ENCODE measurements at places on chromosomes 13 and 19. TPM values are rescaled to one million over a fixed set of nuclear protein-coding genes. Genes with fewer than 3 reads are reported as not detected.

GRCh38 chr13:74153316-74153715, 19.1 kb upstream of the KLF12 start:
- H3K27me3 ChIP-seq, result no peaks in the 10 kb centered on the region
- no peak overlapping the region for H3K4me3 ChIP-seq
- no peaks in the 10 kb centered on the region for H3K4me1 ChIP-seq
- no peak overlapping the region for H3K27ac ChIP-seq

DNA sequence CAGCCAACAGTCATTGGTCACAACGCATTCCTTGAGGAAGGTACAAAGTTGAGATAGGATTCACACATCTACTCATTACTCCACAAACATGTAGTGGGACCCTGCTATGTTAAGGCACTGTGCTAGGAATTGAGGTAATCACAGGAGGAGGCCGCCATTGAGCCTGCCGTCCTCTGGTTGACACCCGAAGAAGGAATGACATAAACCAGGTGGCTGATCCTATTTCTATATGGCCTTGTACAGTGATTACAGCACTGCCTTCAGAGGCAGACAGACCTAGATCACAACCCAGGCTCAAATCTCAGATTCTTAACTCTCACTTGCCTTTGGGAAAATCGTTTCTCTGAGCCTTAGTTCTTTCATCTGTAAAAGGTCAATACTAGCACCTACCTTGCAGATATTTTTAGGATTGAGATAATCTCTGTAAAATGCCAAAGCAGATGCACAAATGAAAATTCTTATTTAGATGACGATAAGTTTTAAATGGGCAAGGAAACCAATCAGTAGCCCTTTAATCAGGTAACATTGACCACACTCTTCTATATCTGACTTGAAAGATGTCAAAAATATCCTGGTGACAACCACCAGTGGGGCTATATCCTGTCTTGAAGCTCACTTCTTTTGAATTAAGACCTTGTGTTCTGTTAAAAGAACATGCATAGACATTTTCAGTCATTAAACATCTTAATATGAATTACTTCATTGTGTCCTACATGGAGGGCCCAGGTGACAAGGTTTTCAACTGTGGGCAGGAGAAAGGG, 251.6 kb downstream of the KCTD12 start:
- no peaks in the 10 kb centered on the region for H3K36me3 ChIP-seq
- no peak overlapping the region for H3K4me3 ChIP-seq
- H3K27ac ChIP-seq, result no peak overlapping the region
- peaks cover 1% of the 10 kb centered on the region for H3K27me3 ChIP-seq
- DNase-seq, result no peak
- H3K4me1 ChIP-seq, result no peaks in the 10 kb centered on the region

DNA sequence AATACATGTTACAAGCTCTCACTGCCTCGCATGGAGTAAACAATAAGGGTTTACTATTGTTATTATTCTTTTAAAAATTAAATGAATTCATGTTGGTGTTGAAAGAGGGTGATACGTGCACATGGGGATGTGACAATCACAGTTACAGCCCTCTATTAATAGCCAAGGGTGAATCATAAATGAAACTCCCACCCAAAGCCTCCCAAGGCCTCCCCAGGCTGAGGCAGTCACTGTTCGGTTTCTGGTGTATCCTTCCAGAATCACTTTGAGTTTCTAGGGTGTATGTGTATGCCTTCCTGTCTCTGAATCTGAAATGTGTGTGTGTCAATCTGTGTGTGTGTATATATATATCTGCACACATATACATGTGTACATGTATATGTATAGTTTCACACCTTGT, 73.4 kb downstream of the AKAP11 start:
- no peak for DNase-seq
- H3K36me3 ChIP-seq, result no peaks in the 10 kb centered on the region
- H3K4me3 ChIP-seq, result no peak overlapping the region

DNA sequence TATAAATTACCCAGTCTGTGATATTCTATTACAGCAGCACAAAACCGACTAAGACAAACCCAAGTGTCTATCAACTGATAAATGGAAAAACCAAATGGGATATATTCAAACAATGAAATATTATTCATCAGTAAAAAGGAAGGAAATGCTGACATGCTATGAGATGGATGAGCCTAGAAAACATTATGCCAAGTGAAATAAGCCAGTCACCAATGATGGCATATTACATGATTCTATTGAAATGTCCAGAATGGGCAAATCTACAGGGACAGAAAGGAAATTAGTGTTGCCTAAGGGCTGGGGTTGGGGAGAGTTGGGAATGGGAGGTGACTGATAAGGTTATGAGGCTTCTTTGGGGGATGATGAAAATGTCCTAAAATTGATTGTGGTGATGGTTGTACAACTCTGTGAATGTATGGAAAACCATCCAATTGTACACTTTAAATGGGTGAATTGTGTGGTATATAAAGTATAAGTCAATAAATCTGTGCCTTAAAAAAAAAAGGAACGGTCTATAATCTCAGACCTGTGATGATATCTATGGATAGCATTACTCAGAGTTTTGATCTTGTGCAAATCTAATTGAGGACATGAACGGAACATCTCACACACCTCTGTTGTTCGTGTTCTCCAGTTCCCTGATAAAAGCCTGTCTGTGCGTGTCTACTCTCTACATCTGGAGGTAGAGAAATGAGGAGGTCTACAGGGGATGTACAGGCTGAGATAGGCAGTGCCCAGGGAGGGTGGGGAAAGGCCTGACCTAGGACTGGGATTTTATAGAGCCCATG, 49.0 kb downstream of the TNFRSF19 start:
- DNase-seq, result no peak
- no peaks in the 10 kb centered on the region for H3K36me3 ChIP-seq
- H3K27me3 ChIP-seq, result peaks cover 3% of the 10 kb centered on the region
- H3K27ac ChIP-seq, result no peak overlapping the region
- H3K4me1 ChIP-seq, result peaks cover 4% of the 10 kb centered on the region
- no peak overlapping the region for H3K4me3 ChIP-seq

GRCh38 chr19:19214892-19215291, 3.1 kb downstream of the NCAN start:
- DNase-seq, result peak; percentile 50
- H3K27me3 ChIP-seq, result peaks cover 45% of the 10 kb centered on the region
- H3K4me1 ChIP-seq, result peaks cover 3% of the 10 kb centered on the region

GRCh38 chr13:104460554-104460953, 1394.3 kb upstream of the SLC10A2 start:
- H3K4me1 ChIP-seq, result no peaks in the 10 kb centered on the region
- DNase-seq, result no peak
- H3K4me3 ChIP-seq, result no peak overlapping the region
- H3K27me3 ChIP-seq, result no peaks in the 10 kb centered on the region
- H3K27ac ChIP-seq, result no peak overlapping the region

- no peak overlapping the region for H3K4me3 ChIP-seq
- peaks cover 56% of the 10 kb centered on the region for H3K4me1 ChIP-seq
- DNase-seq, result no peak
- H3K27ac ChIP-seq, result no peak overlapping the region
- H3K27me3 ChIP-seq, result no peaks in the 10 kb centered on the region
Measured at GRCh38 chr13:73876323-73876722, 257.9 kb downstream of the KLF12 start.

DNA sequence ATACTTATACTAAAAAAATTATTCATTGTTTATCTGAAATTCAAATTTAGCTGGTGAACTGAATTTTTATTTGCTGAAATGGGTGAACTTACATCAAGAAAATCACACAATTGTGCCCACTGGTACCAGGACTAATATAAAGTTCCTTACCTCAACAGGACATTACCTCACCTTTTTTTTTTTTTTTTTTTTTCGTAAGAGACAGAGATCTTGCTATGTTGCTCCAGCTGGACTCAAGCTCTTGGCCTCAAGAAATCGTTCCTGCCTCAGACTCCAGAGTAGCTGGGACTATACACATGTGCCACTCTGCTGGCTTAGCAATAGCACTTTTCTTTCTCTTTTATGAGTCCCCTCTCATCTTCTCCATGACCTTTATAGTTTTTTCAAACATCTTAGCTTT, 22.5 kb upstream of the NDFIP2 start:
- H3K27me3 ChIP-seq, result no peaks in the 10 kb centered on the region
- H3K4me3 ChIP-seq, result no peak overlapping the region
- no peak overlapping the region for H3K27ac ChIP-seq

- H3K27ac ChIP-seq, result no peak overlapping the region
- DNase-seq, result no peak
- no peaks in the 10 kb centered on the region for H3K36me3 ChIP-seq
- H3K4me1 ChIP-seq, result no peaks in the 10 kb centered on the region
Measured at GRCh38 chr13:80989241-80989640, 648.3 kb upstream of the SPRY2 start.

- peaks cover 60% of the 10 kb centered on the region for H3K27me3 ChIP-seq
- peaks cover 8% of the 10 kb centered on the region for H3K4me1 ChIP-seq
- H3K36me3 ChIP-seq, result no peaks in the 10 kb centered on the region
- H3K27ac ChIP-seq, result no peak overlapping the region
Measured at GRCh38 chr13:111110054-111110453, 5.1 kb upstream of the ARHGEF7 start.

- H3K4me3 ChIP-seq, result no peak overlapping the region
- no peak for DNase-seq
- no peak overlapping the region for H3K27ac ChIP-seq
- H3K27me3 ChIP-seq, result no peaks in the 10 kb centered on the region
Measured at GRCh38 chr13:66224663-66225062, 1005.5 kb downstream of the PCDH9 start.

GRCh38 chr19:46603195-46603637, 2.1 kb downstream of the CALM3 start:
- H3K4me1 ChIP-seq, result peaks cover 34% of the 10 kb centered on the region
- peak overlapping the region; percentile 100 for H3K27ac ChIP-seq
- H3K36me3 ChIP-seq, result peaks cover 37% of the 10 kb centered on the region
- no peak for DNase-seq

Gene PNMA8B
- 0.07 TPM for total RNA-seq

Gene NLRP11
- total RNA-seq, result not detected

Gene KLF5
- total RNA-seq, result 4.2 TPM

Gene ATP5F1D
- 178 TPM for total RNA-seq

Gene TNNT1
- total RNA-seq, result not detected
